ENCODE measurements at places on chromosomes 2 and 18. TPM values are rescaled to one million over a fixed set of nuclear protein-coding genes. Genes with fewer than 3 reads are reported as not detected.
A peak's percentile ranks its signal among the peaks of the same experiment; 100 is the strongest.

Gene LONRF2
- polyA plus RNA-seq = under 0.01 TPM

Gene ELOA2
- polyA plus RNA-seq = not detected

DNA sequence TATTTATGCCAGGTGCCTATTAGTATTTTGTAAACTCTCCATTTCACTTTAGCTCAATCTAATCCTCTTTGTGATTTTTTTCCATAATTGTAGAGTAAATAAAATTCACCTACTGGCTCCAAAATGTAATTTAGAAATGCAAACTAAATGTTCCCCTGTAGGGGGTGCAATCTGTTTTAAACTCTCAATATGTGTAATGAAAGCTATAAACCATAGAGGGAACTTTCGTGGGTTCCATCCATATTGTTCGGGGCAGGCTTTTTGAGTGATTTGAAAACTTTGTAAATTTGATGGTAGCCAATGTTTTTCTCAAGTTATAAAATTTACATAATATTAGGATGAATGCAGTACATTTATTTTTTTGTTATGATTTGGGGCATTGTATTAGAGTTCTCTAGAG, 49.4 kb downstream of the TSPYL6 start:
- no peak for DNase-seq
- H3K27me3 ChIP-seq = no peaks in the 10 kb centered on the region
- H3K4me3 ChIP-seq = no peak overlapping the region
- H3K27ac ChIP-seq = no peak overlapping the region
- H3K36me3 ChIP-seq = no peaks in the 10 kb centered on the region

DNA sequence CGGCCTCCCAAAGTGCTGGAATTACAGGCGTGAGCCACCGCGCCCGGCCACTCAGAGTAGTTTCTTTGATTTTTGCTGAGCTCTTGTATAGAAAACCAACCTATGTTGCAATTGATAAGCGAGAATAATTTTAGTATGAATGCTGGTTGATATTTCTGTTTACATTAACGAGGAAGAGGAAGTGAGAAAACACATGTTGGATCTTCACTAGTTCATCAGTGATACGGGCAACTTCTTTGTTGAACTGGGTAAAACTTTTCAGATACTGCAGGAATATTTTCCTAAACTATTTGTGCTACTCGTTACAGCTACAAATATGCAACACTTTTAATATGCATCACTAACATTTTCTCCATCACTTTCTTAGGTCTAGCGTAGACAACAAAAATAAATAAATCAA, 67.9 kb upstream of the SLC25A52 start:
- H3K27me3 ChIP-seq = no peaks in the 10 kb centered on the region
- H3K36me3 ChIP-seq = peaks cover 47% of the 10 kb centered on the region
- no peak for DNase-seq
- H3K4me3 ChIP-seq = no peak overlapping the region
- no peaks in the 10 kb centered on the region for H3K4me1 ChIP-seq

DNA sequence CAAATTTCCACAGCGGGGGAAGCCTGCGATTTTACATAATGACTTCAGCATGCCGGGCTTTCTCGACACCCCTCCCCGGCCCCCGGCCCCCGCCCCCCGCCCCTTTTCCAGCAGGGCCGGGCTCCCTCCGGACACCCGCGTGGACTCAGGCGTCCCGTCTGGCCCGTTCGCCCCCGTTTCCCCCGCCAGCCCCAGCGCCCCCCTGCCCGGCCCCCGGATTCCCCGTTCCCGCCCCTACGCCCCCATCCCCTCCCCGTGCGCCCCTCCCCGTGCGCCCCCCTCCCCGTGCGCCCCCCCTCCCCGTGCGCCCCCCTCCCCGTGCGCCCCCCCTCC, 456 bp upstream of the NFATC1 start:
- DNase-seq = no peak
- no peaks in the 10 kb centered on the region for H3K4me1 ChIP-seq
- H3K27me3 ChIP-seq = no peaks in the 10 kb centered on the region
- H3K4me3 ChIP-seq = peak overlapping the region; percentile 40

- H3K4me1 ChIP-seq = peaks cover 5% of the 10 kb centered on the region
- no peak overlapping the region for H3K27ac ChIP-seq
- no peak overlapping the region for H3K4me3 ChIP-seq
Measured at GRCh38 chr18:9434122-9434701, 41.1 kb upstream of the RALBP1 start.

DNA sequence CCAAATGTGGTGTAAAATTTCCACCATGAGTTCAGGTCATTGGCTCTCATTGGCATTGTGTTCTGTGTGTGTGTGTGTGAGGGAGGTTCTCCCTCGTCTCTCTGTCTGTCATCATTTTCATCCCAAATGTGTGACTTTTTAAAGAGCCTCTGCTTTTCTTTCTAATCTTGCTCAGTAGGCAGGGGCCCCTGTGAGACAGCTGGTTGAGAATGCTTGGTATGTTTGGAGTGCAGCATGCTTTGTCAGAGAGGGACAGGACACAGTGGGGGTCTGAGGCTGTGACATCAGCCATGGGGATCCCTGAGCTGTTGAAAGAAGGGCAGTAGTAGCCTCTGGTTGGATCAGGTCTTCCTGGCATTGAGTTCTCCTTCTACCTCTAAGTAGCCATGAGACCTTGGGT, 10.6 kb downstream of the PTPRM start:
- peaks cover 50% of the 10 kb centered on the region for H3K4me1 ChIP-seq
- DNase-seq = no peak
- no peaks in the 10 kb centered on the region for H3K36me3 ChIP-seq
- no peaks in the 10 kb centered on the region for H3K27me3 ChIP-seq

DNA sequence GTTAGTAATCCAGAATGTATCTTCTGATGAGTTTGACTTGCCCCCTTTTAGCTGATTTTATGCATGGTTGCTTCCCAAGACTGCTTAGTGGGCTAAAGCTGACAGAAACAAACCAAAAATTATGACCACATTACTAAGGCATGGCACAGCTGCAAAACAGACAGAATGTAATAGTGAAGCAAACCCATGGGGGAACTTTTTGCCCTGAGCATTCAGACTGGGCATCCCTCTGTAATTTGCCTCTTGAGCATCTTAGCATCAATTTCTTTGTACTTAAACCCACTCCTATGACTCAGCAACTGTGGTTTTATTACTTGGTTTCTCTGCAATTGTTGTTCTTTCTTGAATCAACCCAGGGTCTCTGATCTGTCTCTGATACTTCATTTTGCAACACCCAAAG, 487.3 kb upstream of the DCC start:
- no peaks in the 10 kb centered on the region for H3K27me3 ChIP-seq
- no peak overlapping the region for H3K27ac ChIP-seq
- no peaks in the 10 kb centered on the region for H3K36me3 ChIP-seq
- no peak overlapping the region for H3K4me3 ChIP-seq

GRCh38 chr2:173048897-173049661, 26.6 kb upstream of the MAP3K20 start:
- DNase-seq = peak; percentile 94
- H3K27me3 ChIP-seq = no peaks in the 10 kb centered on the region
- H3K36me3 ChIP-seq = no peaks in the 10 kb centered on the region
- no peaks in the 10 kb centered on the region for H3K4me1 ChIP-seq
- H3K4me3 ChIP-seq = no peak overlapping the region
